ENCODE measurements at places on chromosomes 5 and 9. TPM values are rescaled to one million over a fixed set of nuclear protein-coding genes. Genes with fewer than 3 reads are reported as not detected.

GRCh38 chr5:6087576-6087975 is 290.8 kb downstream of the MED10 start:
- no peak for DNase-seq

DNA sequence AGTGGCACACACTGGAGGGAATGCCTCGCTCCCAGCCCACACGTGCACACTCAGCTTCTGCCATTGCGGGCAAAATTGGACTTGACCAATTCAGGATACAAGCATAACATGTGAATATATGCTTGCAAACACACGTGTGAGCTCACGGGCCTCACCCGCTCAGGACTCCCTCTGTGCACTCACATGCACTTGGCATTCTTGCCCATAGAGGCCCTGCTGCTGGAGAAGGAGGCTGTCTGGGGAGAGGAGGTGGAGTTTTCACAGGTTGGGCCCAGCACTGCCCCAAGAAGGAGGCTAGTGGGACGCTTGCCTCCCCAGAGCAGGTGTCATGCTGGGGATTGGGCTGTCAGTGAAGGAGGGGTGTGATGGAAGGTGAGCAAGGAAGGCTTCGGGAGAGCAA is 1.7 kb downstream of the MYMK start:
- no peak for DNase-seq

DNA sequence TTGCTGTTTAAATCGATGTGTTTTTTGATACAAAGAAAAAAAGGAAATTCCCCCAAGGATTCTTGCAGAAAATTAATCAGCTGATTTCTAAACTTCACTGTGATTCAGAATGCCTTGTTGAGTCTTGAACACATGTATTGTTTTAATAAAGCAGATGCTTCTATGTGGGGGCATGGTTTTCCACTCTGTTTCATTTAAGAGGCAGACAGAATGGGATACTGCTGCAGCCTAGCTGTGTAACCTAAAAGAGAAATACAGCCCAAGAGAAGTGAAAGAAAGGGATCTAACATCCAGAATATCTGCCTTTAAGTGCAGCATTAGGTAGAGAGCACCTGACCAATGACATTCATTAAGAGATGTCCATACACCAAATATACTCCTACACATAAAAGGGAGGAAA is 365.1 kb upstream of the CCNH start:
- no peak for DNase-seq

GRCh38 chr9:99003308-99003707 is 59.6 kb downstream of the COL15A1 start:
- no peak for DNase-seq

Gene OTP
- not detected for polyA plus RNA-seq

DNA sequence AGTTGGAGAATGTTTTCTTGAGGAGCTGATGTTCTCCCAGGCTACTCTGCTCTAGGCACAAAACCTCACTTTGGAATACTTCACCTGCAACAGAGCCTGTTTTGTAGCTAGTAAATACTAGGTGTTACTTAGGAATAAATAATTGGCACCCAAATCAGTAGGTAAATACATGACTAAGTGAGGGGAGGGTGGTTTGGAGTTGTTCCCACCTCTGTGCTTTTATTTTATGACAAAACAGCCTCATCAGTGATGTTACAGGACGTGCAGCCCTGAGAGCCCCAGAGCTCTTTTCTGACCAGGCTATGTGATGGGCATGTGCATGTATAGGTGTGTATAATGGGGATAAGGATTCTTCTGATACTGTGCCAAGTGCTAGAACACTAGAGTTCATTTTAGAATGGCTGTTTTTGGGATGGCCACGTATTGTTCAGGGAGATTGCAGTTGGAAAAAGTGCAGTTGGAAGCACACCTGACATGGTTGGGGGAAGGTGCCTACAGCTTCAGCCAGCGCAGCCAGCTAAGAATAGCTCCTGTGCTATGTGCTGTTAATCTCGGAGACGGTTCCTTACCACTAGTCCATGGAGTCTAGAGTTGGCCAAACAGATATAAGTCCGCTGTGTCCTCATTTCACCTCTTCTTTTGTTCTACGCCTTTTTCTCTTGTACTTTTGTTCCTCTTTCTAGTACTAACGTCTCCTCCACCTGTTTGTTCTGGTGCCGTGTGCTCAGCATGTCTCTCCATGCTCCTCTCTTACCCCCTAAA is 284.7 kb downstream of the FANCC start:
- DNase-seq: no peak

- no peak for DNase-seq
Observed at GRCh38 chr5:53434541-53434940, 45.9 kb upstream of the FST start.

Gene NRG2
- 6.5 TPM for polyA plus RNA-seq

Gene SLC34A1
- polyA plus RNA-seq: 0.51 TPM

GRCh38 chr5:56962286-56962685 is 10.4 kb upstream of the MIER3 start:
- DNase-seq: no peak

DNA sequence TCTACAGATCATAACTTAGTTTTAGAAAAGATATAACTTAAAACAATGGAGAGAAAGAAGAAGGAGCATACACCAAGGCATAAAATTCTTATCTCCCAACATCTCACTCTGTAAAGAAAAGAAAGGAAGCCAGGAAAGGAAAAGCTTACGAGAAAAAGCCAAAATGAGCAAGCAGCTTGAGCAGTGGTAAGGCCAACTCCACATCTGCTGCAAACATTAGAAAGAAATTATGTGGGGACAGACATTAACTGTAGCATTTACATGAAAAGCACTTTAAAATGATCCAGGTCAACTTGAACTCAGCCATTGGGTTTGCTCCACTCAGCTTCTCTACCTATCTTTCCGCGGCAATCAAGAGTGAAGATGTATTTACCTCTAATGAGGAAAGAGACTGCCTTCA is 176.9 kb downstream of the BNC2 start:
- no peak for DNase-seq

Gene LRRC19
- polyA plus RNA-seq: 0.60 TPM

Gene SNX24
- polyA plus RNA-seq: 30.2 TPM

Data from right lung (tissue), 10 donors.